GM23338 (cell line): ENCODE measurements at places on chromosomes 11 and 22. TPM values are rescaled to one million over a fixed set of nuclear protein-coding genes. Genes with fewer than 3 reads are reported as not detected.

Gene OR10D3
- not detected in 2 replicates for polyA plus RNA-seq

Gene C11orf87
- 0.40 and 0.50 TPM in 2 replicates for polyA plus RNA-seq

Gene KRTAP5-10
- polyA plus RNA-seq: not detected in 2 replicates

Gene INPP5J
- polyA plus RNA-seq: 4.8 and 5.3 TPM in 2 replicates

Gene TYR
- 0.08 TPM in 1 of 2 replicates, not detected in the other for polyA plus RNA-seq

Gene IL17REL
- polyA plus RNA-seq: not detected in 2 replicates

Gene KRTAP5-7
- not detected in 2 replicates for polyA plus RNA-seq

Gene SNU13
- 464 and 512 TPM in 2 replicates for polyA plus RNA-seq

Gene BARX2
- not detected in 2 replicates for polyA plus RNA-seq

Gene OR51I1
- polyA plus RNA-seq: not detected in 2 replicates

Gene CNTN5
- polyA plus RNA-seq: not detected in 2 replicates

Gene OR4D5
- polyA plus RNA-seq: not detected in 2 replicates

Gene GAL
- 691 and 693 TPM in 2 replicates for polyA plus RNA-seq

Gene APOA4
- not detected in 2 replicates for polyA plus RNA-seq

Gene GSTT2
- 0.44 and 1.3 TPM in 2 replicates for polyA plus RNA-seq

Gene CDKN1C
- polyA plus RNA-seq: 19.3 and 23.6 TPM in 2 replicates

Gene MUC2
- not detected in 2 replicates for polyA plus RNA-seq

Gene CPT1A
- polyA plus RNA-seq: 2.6 and 4.3 TPM in 2 replicates

Gene OR6T1
- polyA plus RNA-seq: not detected in 2 replicates

Gene ZNF70
- 0.19 and 0.45 TPM in 2 replicates for polyA plus RNA-seq

Gene ZNF215
- 17.3 and 17.6 TPM in 2 replicates for polyA plus RNA-seq

Gene OR8G5
- polyA plus RNA-seq: not detected in 2 replicates

Gene SLC29A2
- polyA plus RNA-seq: 26.0 TPM in 2 replicates

Gene CNTF
- polyA plus RNA-seq: 0.24 and 0.26 TPM in 2 replicates

Gene SPTBN2
- polyA plus RNA-seq: 6.9 and 7.7 TPM in 2 replicates

Gene MS4A7
- polyA plus RNA-seq: not detected in 2 replicates

Gene SLC22A12
- not detected in 2 replicates for polyA plus RNA-seq

Gene NUP160
- polyA plus RNA-seq: 41.2 and 41.9 TPM in 2 replicates

Gene LIF
- polyA plus RNA-seq: 1.2 and 1.8 TPM in 2 replicates

Gene FGF4
- polyA plus RNA-seq: 4.1 and 4.8 TPM in 2 replicates

Gene DRD2
- 0.40 and 0.66 TPM in 2 replicates for polyA plus RNA-seq

Gene TSPAN32
- not detected in 2 replicates for polyA plus RNA-seq

Gene CRELD2
- polyA plus RNA-seq: 47.7 and 49.4 TPM in 2 replicates

Gene YAP1
- 17.2 and 19.5 TPM in 2 replicates for polyA plus RNA-seq

Gene EXPH5
- polyA plus RNA-seq: 2.6 and 3.6 TPM in 2 replicates

Gene CHST1
- polyA plus RNA-seq: 0.84 and 2.1 TPM in 2 replicates
